ENCODE measurements at places on chromosomes 2 and 18. TPM values are rescaled to one million over a fixed set of nuclear protein-coding genes. Genes with fewer than 3 reads are reported as not detected.

The KCNS3 gene
- 2.7 TPM for total RNA-seq

The EMX1 gene
- total RNA-seq: not detected

The CLEC4F gene
- total RNA-seq: not detected

The MOCOS gene
- total RNA-seq: 6.4 TPM

The SLC14A1 gene
- 4.5 TPM for total RNA-seq

The PTGR3 gene
- 15.9 TPM for total RNA-seq

The MAP3K20 gene
- 29.0 TPM for total RNA-seq

The RANBP2 gene
- 26.4 TPM for total RNA-seq
